ENCODE measurements at places on chromosomes 7 and 10.

- DNase-seq: peak; percentile 85
These were observed 81.7 kb downstream of the DLG5 start for GRCh38 chr10:77844713-77845445.

DNA sequence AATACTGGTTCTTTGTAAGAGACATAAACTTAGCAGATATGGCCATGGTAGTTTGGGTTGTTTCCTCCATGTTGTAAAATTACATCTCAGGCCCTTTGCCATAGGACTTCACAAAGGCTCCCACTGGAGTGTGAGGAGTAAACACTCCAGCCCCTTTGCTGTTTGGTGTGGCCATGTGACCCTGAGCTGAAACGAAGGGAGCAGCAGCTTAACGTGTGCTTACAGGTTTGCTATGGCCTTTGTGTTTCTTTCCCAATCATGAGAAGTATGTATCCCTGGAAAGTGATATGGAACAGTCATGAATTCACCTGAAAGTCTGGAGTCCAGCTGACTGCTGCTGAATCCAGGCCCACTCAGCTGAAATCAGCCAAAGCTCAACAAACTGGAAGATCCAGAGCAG is 23.8 kb upstream of the SFTPA1 start:
- no peak for DNase-seq

DNA sequence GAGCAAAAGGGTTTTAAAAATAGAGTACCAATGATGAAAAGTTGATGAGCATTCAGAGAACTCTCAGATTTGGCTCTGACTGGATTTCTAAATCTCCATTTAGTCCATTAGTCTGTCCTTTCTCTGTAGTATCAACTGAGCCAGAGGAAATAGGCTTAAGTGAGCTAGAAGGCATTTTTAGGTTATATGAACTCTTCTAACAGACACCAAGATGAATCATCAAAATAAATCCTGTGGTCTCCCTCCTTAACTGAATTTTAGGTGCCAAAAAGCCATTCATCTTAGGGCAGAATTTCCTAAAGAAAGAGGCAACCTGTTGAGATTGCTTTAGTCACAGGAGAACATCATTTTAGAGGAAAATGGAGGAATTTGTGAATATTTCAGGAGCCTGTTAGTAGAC is 305.1 kb downstream of the AUTS2 start:
- no peak for DNase-seq

DNA sequence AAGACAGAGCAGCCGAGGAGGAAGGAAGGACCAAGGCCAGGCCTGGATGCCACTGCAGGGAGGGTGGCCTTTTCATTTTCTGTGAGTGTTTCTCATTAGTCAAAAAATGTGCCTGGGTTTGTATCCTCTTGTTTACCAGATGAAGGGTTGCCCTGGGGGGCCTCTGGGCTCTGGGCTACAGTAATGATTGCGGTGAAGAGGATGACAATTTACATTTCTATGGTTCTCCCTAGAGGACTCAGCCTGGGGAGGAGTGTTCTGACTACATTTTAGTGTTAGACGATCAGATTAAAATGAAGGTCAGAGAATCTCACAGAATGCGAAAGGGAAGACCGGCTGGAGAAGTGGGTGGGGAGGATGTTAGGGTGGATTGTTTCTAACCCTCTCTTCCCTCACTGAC is 108.0 kb upstream of the KMT2C start:
- no peak for DNase-seq

DNA sequence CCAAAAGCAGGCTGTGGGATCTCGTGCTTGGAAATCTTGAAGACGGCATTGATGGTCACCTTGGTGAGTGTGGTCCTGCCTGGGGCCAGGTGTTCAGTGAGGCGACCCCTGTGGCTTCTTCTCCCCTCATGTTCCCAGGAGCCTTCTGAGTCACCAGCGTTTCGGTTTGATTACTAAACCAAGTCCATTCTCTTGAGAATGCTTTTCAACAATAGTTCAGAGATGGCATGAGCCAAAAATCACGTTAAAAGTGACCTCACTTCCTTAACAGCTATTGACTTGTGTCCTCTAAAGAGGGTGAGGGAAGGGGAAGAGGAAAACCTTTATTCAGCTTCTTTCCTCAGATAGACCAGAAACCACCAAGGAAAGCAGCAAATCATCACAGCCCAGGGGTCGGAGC is 315.2 kb downstream of the GATA3 start:
- DNase-seq: peak; percentile 87

GRCh38 chr10:5194431-5194830 is 2.2 kb upstream of the AKR1C4 start:
- no peak for DNase-seq

DNA sequence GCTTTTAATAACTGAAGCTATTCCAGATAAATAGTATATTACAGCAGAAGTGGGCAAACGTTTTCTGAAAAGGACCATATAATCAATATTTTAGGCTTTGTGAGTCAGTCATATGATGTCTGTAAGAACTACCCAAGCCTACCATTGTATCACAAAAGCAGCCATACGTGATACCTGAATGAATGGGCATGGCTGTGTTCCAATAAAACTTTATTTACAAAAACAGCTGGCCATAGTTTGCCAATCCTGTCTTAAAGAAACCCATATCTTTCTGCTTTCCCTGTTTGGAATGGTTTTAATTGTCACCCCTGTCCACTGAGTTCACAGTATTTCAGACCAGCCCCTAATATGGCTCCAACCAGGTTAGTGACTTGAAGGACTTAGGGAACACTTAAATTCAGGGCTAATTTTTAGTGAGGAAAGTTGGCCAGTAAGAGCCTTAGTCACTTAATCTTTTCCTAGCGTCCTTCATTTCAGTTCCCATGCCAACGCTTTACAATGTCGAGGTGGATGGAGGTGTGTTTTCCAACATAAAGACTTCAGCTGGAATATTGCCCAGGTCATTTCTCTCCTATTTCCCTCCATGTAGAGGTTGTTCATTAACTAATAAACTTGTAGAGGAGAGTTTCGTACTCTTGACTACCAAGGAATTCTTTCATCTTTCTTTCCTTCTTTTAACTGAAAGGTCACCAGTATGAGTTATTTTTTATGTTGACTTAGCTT is 184.5 kb downstream of the TRIL start:
- DNase-seq: no peak

DNA sequence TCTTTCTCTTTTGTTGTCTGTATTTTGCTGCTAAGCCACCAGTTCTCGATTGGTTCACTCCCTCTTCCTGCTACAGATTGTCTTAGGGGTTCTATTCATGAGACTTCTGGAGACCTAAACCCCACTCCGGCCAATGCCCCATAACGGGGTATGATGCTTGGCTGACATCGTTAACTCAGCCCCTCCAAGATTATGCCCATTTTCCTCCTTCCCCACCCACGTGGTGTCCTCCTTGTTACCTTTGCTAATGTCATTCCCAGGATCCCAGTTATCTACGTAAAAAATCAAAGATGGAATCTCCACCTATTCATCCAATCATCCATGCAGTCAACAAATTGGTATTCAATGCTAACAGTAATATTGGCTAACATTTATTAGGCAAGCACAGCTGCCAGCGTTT is 228.3 kb downstream of the CAMK1D start:
- no peak for DNase-seq

- DNase-seq: no peak
These were observed 44.9 kb upstream of the SVOPL start for GRCh38 chr7:138746073-138746472.

DNA sequence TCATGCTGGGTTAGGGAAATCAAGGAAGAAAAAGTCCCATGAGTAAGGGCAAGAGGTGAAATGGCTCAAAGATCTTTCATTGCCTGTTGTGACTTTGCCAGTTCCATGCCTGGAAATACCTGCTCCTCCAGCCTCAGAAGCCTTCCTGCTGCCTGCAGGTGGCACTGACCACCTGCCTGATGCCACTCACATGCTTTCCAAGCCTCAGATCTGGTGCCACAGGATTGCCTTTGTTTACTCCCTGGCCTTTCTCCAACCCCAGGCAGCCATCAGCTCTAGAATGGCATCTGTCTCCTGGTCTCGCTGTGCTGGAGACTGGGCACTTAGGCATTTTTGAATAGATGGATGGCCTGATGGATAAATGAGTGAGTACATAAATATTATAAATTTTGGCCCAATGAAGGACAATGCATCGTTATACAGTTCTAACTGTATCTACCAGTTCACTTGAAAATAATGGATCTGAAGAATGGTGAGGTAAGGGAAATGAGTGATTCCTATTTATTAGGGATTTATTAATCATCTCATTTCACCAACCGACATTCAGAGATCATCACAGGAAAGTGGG is 657.2 kb downstream of the INHBA start:
- DNase-seq: peak; percentile 70

GRCh38 chr10:24396396-24396795 is 187.5 kb downstream of the KIAA1217 start:
- no peak for DNase-seq

DNA sequence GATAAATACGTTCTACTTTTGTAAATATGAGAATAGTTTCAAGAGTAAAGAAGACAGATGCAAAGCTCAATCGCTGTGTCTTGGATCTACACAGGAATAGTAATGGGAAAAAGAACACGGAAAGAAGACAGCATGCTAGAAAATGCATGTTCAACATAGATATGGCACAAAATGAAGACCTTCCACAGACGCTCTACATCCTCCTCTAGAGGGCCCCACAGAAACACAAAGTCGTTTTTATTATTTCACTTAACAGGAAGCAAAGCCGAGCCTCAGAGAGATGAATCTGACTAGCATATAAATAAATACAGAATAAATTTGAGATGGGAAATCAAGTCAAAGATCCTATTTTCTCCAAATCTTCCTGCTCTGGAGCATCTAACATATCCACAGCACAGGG is 292.6 kb downstream of the PARD3 start:
- DNase-seq: no peak

DNA sequence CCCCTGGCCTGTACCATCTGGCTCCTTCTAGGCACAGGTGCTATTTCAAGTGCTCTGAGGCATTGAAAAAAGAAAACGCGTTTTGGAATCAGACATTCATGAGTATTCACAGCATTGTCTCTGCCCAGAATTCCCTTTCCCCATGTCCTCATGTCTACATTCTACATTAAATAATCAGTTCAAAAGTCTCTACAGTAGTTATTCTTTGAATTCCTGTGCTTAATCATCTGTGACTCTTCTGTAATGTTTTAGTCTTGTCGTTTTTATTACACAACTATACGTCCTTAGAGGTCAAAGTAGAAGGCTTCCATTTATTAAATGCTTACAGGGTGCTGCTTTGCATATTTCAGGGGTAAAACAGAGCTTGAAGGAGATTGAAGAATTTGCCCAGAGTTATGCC is 95.7 kb downstream of the BICC1 start:
- no peak for DNase-seq

- DNase-seq: peak; percentile 45
These were observed 11.0 kb upstream of the AHCYL2 start for GRCh38 chr7:129213828-129214227.

GRCh38 chr7:10316488-10316887 is 657.2 kb upstream of the PHF14 start:
- DNase-seq: no peak

DNA sequence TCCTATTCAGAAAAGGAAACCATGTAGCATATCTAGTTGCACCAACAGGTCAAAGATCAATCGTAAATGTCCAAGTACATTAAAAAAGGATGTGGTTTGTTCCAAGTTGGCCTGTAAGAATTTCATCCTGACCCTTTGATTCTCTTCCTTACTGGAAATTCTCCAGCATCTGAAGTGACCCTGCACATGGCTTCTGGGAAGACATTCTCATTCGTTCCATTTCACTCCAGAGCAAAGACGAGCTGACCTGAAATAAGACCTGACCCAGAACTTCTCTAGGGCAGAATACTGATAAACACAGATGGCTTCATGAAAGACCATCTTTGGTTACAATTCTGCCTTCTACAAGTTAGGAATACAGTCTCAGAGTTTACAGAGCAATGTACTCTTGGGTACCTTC is 39.8 kb downstream of the ASB4 start:
- DNase-seq: no peak

- DNase-seq: no peak
These were observed 24.9 kb downstream of the ASB13 start for GRCh38 chr10:5641501-5641900.

GRCh38 chr7:31382722-31383121 is 42.2 kb upstream of the NEUROD6 start:
- DNase-seq: peak; percentile 11

- DNase-seq: no peak
These were observed 42.4 kb upstream of the HGF start for GRCh38 chr7:81811956-81812865.

- no peak for DNase-seq
These were observed 175.4 kb downstream of the GRID1 start for GRCh38 chr10:86191166-86191565.

DNA sequence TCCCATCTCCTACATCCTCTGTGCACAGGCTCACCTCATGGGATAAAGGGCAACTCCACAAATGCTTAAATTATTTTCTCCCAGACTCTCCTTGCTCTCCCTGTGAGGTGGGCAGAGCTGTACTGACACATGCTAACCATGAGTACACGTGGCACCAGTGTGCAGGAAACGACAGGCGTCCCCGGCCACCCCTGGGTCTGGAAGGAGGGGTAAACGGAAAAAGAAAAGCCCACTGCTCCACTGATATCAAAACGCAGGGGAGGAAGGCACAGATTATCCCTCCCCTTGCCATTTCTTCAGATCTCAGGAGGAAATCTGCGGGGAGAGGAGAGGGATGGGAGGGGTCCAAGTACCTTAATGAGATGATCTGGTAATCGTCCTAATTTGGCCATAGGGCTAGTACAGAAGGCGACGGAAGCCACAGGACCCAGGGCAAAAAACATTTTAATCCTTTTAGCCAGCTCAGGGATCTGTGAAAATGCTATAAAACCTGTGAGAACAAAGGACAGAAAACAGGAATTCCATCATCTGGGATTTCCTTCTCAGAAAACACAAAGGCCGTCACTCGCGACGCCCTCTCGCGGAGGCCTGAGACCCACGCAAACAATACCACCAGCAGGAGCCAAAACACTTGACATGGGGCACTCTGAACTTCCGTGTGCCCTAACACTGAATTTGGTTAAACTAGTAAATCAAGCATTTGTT is 17.8 kb upstream of the CH25H start:
- DNase-seq: no peak

- no peak for DNase-seq
These were observed 168.7 kb upstream of the ITGB1 start for GRCh38 chr10:33126742-33127141.

- no peak for DNase-seq
These were observed 233.8 kb downstream of the PRKG1 start for GRCh38 chr10:51308116-51308515.

DNA sequence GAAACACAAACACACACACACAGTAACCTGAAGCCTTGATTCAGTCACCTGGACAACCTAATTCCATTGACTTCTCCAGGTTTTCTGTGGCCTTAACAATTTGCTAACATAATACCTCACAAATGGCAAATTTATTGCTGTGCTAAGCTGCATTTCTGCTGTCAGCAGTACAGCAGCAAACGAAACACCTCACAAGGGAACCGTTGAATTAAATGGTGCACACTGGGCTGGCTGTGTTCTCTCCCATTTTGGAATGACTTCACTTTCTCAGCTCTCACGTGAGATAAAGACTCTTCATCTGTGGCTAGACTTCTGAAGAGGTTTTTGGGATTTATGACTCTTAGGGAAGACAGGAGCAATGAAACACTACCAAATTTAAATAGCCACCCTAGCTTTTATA is 152.5 kb downstream of the GPR158 start:
- no peak for DNase-seq

Measured in mammary epithelial cell (primary cell).